ENCODE measurements at places on chromosomes 3 and 15.

DNA sequence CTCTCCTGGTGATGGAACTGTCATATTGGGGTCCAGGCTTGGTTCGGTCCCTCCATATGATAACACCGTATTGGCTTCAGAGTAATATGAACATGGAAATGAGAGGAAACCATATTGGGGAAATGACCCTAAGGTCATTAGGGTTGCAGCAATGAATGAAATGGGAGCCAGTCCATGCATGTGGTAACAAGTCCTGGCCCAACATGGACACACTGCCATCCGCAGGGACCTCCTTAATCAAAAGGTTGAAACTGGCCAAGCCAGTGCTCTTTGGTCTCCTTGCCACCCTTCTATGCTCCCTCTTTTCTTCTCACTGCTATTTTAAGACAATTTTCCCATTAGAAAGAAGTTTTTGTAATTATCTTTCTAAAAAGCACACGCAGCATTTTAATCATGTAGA lies 8.3 kb downstream of the SHC4 start:
- DNase-seq: no peak

GRCh38 chr3:33768578-33769330 lies 29.7 kb upstream of the PDCD6IP start:
- no peak for DNase-seq

DNA sequence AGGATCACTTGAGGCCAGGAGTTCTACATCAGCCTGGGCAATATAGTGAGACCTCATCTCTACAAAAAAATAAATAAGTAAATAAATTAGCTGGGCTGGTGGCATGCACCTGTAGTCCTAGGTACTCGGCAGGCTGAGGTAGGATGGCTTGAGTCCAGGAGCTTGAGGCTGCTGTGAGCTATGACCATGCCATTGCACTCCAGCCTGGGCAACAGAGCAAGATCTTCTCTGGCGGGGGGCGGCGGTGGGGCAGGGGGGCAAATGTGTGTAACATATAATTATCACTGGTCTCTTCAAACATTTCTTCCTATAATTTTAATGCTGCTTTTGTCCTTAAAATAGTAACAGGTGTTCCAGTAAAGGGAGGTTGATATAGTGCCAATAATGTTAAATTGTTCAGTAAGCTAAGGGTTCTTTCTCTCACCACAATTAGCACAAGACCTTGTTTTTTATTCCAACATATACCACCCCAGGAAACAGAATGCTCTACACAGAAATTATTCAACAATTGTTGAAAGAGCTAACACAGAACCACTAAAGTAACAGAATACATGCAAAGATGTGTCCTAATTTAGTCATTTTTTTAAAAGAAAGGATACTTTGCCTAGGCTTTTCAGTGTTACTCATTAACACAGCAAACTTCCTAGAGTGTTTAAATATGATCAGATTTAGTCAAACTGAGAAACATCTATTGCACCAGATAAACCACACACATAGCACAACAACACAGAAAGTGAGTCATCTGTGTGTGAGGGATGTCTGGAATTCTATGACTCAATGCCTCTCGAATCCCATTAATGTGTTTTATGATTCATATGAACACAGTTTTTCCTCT lies 29.1 kb downstream of the ANKRD28 start:
- DNase-seq: no peak

GRCh38 chr3:71031914-71032521 lies 551.5 kb downstream of the FOXP1 start:
- DNase-seq: peak; percentile 90

GRCh38 chr3:194212845-194213331 lies 76.9 kb downstream of the HES1 start:
- no peak for DNase-seq

DNA sequence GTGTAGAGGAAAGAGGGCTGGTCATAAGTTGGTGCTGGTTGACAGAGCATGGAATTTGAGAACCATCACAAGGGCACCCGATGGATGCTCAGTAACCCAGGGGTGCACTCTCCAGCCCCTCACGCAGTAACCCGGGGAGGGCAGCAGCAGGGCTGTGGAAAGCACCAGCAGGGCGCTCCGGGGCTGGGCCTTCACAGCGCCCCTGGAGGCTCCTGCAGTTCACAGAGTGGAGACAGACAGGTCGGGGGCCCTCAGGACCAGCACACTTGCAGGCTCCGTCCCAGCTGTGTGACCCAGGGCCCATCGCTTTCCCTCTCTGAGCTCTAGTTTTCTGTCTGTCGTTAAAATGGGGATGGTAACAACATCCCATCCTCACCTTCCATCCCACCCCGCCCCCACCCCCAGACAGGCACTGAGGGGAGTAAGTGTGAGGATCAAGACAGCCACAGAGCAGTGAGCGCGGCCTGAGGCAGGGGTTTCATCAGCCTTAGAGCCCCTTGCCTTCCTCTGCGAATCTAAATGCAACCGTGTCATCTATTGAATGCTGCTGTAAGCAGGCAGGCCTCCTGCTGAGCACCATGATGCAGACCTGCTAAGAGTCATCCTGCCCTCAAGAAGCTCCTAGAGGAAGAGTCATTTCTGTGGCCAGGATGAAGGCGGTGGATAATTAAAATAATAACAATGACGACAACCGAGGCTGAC lies 90.2 kb upstream of the LINGO1 start:
- no peak for DNase-seq

- DNase-seq: no peak
Observed at GRCh38 chr15:95295896-95296625, 1034.4 kb upstream of the NR2F2 start.

DNA sequence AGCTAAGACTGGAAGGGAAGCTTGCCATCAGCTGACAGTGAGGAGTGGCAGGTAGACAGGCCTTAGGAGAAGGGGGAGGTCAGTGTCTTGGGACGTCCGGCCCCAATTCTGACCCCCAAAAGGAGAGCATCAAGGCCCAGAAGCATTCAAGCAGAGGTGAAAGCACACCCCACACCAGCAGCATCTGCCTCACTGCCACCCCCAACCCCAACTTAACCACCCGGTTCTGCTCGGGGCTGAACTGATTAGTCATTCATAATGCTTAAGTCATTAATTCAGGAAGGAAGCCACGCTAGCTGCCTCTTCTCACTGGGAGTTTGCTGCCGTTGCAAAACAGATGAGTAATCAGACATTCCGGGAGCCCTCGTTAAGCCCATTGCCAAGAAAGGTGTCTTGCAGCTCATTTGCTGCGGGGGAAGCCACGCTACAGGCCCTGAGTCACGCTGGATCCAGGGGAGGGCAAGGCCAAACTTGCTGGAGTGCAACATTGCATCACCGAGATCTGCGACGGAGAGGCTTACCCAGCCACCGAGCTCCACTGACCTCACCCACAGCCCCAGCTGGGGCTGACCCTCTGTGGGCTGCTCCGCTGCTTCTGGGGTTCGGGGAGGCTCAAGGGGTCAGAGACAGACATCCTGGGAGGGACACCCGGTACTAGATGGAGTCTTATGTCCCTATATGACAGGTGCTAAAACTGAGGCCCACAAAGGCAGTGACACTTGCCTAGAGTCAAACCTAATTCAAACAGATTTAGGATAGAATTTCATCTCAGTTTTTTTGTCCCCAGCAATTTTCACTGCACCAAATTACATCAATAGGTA lies 46.4 kb upstream of the HES1 start:
- no peak for DNase-seq

- no peak for DNase-seq
Observed at GRCh38 chr3:47752716-47753115, 29.0 kb downstream of the SMARCC1 start.

GRCh38 chr3:179067839-179068238 lies 3.8 kb downstream of the ZMAT3 start:
- DNase-seq: no peak

- no peak for DNase-seq
Observed at GRCh38 chr3:126715432-126715831, 11.4 kb downstream of the CHCHD6 start.

DNA sequence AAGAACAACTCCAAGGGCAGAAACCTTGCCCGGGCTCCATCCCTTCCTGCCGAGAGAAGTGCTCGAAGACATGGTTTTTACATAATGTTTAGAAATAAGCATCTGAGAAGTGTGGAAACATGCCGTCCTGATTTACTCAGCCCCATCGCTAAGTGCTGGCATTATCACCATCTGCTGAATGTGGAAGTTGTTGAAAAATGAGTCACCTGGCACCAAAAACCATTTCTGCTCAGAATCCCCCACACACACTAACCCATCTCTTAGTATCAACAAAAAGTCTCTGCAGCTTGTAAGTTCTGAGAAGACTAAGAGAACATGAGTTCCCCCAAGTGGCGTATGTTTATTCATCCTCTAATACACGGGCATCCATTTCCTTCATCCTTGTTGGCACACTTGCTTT lies 51.0 kb upstream of the ARL8B start:
- DNase-seq: no peak

DNA sequence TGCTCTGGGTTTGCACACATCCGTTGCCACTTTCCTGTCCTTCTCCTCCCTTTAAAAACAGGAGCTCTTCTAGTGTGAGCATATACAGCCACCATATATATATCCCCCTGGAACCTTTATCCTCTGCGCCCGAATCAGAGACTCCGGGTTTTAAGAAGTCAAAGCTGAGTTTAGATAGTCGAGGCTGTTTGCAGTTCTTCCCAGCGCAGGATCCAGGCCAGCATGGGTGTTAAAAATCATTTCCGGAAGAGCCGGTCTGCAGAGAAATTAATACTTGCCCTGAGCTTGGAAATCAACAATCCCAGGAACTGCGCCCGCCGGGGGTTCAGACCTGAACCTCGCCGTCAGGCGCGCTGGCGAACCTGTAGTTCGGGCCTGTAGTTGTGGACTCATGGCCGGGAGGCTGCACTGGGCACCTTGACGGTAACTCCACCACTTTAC lies 2.3 kb downstream of the SHOX2 start:
- DNase-seq: no peak

GRCh38 chr3:150371741-150372254 lies 36.3 kb upstream of the TSC22D2 start:
- no peak for DNase-seq
